ENCODE measurements at places on chromosomes 6 and 20.
A peak's percentile ranks its signal among the peaks of the same experiment; 100 is the strongest.

DNA sequence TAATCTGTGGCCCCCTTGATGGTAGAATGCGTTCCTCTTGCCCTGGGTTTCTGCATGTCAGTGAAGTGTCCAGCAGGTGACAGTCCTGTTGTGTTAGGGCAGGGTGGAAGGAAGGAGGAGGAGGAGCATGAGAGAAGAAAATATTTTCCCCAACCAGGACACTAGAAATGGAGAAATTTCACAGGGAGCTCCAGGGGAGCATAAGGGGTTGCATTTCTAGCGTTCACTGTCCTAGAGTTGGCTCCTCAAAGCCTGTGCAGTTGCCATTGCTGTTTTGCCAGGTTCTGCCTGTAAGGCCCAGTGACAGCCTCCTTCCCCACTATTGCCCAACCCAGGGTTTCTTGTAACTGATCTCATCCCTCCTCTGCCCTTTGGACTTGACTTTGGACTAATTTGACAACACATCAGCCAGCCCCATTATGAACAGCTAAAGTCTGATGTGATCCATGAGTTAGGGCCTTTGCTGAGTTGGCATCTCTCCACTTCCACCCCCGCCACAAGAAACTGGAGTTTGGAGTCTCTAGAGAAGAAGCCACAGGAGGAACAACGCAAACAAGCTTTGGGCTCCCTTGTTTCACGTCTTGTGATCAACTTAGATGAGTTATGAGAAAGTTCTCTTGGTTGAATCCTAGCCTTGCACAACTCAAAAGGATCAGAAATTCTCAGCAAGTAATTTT is 14.0 kb upstream of the FAM50B start:
- peak; percentile 55 for DNase-seq

DNA sequence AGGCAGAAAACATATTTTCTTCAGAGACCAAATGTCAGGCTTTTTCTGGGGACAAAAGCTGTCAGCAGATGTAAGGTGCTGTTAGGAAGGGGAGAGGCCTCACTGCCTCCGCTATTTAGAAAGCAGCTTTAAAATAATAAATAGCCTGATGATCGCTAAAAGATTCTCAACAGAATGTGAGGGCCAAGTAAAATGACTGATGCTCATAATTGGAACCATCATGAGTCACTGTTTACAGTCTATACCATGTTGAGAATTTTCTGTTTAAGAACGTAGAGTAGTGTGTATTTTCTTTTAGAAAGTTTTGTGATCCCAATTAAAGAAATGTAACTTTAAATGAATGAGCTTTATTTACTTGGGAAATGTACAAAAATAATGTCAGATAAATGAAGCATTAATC is 220.0 kb downstream of the CLIC5 start:
- no peak for DNase-seq

DNA sequence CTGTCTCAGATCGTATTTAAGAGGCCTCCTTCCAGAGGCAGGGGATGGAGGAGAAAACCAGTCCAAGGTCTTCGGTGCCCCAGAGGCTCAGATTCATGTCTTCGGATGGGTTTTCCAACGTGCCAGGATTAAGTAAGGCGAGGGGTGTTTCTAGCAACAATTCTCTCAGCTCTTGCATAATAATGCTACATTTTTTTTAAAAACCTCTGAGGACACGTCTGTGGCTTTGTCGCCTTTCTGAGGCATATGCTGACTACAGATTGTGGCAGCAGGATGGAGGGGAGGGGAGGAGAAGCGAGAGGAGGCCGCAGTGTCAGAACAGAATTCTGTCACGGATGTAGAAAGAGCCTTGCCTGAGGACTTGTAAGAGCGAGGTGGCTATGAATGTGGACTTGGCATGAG is 17.7 kb upstream of the CCDC167 start:
- DNase-seq, result no peak

DNA sequence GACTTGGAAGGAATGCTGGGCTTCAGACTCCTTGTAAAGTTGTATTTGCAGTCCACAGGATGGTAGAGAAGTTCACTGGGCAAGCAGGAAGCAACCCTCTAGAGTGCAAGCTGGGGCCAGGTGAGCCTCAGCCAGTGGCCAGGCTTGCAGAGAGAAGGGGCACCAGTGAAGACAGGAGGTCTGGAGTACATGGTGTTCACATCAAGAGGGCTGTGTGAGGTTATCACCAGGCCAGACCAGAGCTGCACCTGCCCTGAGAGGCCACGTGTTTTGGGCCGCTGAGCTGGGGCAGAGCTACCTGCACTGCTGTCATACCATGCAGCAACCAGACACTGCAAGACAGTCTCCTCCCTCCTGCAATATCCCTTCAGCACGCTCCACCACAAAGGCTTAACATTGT is 79.0 kb downstream of the SH3BGRL2 start:
- no peak for DNase-seq

DNA sequence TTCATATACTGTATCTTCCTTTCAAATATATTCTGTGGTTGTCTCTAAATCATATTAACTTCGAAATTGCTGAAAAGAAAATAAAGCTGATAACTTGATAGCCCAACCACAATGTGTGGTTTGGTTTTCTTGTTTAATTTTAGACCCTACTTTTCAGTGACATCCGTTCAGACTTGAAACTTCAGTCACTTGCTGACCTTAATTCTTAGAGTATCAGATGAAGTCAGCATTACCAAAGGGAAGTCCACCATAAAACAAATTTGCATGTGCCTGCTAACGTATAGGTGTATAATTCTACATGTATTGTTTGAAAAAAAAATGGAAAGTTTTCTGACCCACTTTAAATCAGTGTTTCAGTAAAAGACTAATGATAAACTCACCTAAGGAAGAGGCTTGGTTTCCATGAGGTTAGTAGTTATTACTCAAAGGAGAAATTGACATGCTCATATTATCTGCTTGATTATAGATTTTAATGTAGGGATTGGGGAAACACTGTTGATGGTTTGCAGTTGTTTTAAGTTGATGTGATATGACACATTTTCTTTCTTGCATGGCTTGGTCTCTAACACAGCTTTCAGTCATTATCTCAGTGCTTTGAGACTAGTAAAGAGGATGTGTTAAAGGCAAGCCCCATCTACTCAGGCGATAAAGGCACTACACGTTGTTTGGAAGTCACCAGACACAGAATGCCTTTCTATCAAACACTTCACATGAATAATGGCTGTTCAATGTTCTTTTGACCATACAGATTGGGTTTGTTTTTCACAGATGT is 5.2 kb upstream of the IL17A start:
- no peak for DNase-seq

DNA sequence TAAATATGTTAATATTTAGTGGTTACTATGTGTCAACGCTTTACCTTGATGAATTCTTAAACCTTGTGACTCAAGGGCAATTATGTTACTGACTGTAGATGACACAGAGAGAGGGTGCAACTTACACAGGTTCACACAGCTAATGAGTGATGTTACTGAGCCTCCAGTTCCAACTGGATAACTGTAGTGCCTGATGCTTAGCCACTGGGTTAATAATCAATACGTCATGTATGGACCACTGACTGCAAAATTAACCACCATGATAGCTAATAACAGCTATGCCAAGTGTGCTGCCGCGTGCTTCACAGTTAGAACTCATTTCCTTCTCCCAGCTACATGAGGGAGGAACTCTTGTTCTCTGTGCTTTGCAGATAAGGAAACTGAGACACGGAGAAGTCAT is 45.4 kb downstream of the SIRPA start:
- no peak for DNase-seq

DNA sequence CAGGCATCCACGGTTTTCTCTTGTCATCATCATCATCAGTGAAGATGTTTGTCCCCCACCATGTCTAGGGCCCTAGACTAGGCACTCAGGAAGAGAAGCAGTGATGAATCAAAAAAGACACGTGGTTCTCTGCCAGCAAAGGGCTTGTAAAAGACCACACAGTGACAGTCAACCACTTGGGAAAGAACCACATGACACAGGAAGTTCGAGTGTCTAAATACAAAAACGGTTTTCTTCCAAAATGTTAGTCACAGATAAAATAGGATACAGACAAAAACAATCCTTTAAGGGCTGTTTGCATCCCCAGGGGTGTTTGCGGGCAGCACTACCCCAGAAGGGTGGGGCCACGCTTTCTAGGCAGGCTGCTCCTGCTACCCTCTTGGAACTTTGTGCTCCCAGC is 356.8 kb upstream of the AGPAT4 start:
- DNase-seq, result no peak

DNA sequence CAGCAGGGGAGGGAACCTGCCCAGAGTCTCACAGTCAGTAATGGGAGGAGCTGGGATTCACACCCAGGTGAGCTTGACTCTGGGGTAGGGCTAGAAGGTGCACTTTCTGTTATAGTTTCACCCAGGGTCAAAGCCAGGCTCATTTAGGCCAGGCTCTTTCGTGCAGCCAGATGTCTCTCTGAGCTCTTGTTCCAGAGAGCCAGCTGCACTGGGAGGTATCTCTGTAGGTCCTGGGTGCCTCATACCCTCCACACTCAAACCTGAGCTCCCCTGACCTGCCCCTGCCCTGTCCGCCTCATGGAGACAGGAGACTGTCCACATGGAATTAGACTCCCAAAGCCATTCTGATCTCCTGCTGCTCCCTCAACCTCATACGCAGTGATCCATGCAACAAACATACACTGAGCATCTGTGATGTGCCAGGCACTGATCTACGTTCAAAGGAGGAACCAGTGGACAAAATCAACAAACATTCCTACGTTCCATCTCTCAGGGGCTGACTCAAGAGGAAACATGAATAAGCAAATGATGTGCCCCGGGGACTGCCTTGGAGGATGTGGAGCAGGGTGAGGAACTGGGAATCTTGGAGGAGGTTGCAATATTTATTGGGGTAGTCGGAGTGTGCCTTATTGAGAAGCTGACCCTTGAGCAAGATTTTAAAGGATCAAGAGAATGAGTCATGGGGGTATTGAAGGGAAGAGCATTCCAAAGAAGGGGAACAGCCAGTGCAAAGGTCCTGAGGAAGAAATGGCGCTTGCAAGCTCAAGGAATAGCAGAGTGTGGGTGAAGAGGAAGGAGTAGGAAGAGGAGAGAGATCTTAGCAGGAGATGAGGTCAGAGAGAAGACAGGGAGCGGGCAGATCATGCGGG is 71.3 kb upstream of the TOX2 start:
- DNase-seq, result peak; percentile 88

DNA sequence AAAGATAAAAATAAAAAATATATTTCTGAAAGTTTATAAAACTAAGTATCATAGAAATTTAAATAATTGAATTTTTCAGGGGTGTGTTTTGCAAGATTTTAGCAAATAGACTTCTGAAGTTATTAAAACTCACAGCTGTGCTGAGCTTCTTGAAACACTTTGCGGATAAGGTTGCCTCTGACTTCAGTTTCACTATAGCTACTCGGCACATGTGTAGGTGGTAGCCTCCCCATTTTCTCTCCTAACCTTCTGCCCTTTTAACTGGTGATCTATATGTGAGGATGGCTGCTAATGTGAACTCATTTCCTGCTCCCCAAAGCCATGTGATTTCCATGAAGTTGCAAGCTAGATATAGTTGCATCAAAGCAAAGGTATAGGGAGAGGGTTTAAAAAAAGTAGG is 129.3 kb upstream of the STMND1 start:
- no peak for DNase-seq

- no peak for DNase-seq
Observed at GRCh38 chr20:11467436-11467835, 450.3 kb upstream of the BTBD3 start.

- DNase-seq, result peak; percentile 44
Observed at GRCh38 chr6:14211562-14211942, 94.0 kb downstream of the CD83 start.

DNA sequence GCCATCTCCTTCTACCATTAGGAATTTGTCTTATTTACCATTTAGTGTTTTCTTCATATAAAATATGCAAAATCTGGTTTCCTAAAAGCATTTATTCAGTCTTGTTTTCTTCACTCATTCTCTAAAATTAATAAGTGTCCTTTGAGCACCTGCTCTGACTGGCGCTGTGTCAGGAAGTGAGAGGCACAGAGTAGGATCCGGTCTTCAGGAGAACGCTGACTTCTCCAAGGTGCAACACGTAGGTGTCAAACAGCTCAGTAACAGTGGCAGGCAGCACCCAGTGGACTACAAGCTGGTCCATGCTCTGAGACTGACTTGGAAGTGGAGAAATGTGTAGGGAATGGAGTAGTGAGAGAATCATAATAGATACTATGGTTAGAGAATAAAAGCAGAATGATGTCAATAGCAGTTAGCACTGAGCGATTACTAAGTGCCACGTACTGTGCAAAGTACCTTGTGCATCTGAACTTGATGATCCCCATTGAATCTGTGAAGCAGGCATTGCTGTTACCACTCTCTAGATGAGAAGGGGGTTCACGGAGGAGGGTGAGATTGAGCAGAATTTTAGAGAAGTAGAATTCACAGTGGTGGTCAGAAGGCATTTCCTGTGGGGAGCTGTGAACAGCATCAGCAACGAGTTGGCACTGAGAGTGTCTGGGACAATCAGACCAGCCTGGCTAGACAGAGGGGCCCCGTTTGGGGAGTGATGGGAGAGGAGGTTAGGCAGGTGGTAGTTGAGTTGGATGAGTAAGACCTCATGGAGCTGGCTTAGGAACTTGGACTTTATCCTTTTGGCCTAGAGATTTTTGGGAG is 569.8 kb downstream of the QKI start:
- no peak for DNase-seq

DNA sequence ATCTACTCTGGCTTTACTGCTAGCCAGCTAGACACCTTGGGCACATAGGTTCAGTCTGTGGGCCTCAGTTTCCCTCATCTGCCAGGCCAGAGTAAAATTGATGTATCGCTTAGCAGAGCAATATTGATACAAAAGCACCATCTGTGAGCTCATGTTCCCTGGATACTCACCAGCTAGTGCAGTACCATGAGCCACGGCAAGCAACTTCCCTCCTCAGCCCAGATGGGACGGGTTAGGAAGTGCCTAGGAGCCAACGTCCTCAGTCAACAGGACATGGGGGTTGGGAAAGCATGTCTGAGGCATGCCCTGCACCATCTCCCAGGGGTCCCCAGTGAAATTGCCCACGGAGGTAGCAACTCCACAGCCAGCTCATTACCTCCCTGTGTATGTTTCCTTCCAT is 258.3 kb downstream of the ANKRD60 start:
- no peak for DNase-seq

DNA sequence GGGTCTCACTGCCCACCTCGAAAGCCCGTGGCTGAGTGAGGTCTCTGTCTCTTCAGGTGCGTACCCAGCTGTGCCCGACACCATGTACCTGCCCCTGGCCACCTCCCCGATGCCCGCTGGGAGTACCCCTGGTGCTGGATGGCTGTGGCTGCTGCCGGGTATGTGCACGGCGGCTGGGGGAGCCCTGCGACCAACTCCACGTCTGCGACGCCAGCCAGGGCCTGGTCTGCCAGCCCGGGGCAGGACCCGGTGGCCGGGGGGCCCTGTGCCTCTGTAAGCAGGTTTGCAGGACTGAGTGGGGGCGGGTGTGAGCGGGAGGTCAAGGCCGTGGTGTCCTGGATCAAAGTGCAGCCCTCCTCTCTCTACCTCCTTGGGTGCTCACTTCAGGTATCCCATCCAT is 4.7 kb downstream of the CCN5 start:
- no peak for DNase-seq

DNA sequence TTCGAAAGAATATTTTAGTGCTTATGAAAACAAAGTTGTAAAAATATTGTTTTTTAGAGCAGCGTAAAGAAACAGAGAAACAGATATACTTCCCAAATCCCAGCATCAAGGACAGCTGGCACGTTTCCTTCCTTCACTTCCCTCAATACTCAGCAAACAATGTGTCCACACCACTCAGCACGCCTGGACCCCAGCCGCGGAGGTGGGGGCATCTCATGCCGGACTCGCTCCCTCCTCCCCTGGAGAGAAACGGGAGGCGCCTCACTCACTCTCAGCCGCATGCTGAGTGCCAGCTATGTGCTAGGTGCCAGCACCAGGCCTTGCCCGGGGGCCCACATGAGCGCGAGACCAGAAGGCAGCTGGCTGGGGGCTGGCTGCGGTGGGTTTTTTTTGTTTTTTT is 34.7 kb downstream of the SLC2A4RG start:
- DNase-seq, result no peak
